ENCODE measurements at places on chromosomes 3 and 15. TPM values are rescaled to one million over a fixed set of nuclear protein-coding genes. Genes with fewer than 3 reads are reported as not detected.
A peak's percentile ranks its signal among the peaks of the same experiment; 100 is the strongest.

- no peak for DNase-seq
Observed at GRCh38 chr3:38005076-38006020, 14.8 kb downstream of the VILL start.

GRCh38 chr3:56467108-56467507, 1.2 kb downstream of the ERC2 start:
- peak; percentile 38 for DNase-seq

- DNase-seq = no peak
Observed at GRCh38 chr15:70777170-70777926, 14.0 kb upstream of the UACA start.

DNA sequence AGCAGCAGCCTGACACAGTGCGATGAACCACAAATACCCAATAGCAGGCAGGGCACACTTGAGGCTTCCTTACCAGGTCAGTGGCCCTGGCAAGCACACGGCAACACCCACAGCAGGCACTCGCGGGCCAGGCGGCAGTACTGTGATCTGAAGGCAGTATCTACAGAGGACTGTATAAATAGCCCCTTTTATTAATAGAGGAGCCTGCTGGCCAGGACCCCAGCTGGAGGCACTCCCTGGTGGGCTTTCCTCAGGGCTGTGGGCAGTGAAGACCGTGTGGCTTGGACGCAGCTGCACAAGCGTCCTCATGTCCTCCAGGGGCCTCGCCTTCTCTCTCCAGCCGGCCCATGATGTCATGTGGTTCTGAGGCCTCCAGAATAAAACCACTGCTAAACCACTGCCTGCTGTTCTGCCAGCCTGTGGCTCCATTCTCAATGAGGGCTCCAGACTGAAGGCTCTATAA, 44.1 kb downstream of the LRIG1 start:
- DNase-seq = no peak

GRCh38 chr3:159732172-159733111, 256.2 kb upstream of the IL12A start:
- no peak for DNase-seq

DNA sequence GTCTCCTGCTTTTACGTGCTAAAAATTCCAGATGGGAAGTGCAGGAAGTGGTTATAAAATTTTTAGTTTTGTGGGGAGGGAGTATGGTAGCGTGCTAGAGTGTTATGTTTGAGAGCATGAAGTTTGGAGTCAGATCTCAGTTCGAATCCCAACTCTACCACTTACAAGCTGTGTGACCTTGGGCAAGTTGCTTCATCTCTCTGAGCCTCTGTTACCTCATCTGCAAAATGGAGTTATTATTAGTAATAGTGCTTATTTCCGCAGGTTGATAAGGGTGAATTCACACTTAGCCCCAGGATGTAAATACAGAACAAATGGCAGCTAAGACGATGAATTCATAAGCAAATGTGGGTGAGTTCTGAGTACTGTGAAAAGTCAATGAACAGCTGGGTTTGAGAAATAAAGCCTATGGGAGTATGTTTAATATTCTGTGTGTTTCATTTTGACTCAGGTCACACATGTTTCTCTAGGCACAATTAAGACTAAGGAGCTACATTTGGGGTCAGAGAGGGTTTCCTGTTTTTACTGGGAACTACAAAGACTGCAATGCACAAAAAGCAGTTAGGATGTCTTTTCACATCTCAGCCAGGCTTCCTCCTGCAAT, 73.1 kb upstream of the FEZF2 start:
- no peak for DNase-seq

DNA sequence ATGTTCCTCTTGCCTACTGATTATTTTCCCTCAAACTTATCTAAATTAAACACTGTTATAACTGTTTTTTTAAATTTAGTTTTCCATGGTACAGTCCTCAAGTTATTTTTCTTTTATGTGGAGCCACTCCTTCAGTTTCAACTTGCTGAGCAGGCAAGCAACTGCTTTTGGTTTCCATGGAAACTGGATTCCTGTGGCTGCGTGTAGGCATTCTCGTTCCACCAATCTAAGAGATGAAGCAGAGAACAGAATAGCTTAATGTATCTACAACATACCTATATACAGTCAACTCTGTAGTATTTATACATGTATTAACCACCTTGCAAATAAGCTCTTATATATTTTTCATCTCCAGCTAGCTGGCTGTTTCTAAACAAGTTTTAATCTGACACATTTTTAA, 25.8 kb upstream of the ANXA2 start:
- DNase-seq = no peak

GRCh38 chr15:90165659-90166489, 35.3 kb upstream of the SEMA4B start:
- no peak for DNase-seq

DNA sequence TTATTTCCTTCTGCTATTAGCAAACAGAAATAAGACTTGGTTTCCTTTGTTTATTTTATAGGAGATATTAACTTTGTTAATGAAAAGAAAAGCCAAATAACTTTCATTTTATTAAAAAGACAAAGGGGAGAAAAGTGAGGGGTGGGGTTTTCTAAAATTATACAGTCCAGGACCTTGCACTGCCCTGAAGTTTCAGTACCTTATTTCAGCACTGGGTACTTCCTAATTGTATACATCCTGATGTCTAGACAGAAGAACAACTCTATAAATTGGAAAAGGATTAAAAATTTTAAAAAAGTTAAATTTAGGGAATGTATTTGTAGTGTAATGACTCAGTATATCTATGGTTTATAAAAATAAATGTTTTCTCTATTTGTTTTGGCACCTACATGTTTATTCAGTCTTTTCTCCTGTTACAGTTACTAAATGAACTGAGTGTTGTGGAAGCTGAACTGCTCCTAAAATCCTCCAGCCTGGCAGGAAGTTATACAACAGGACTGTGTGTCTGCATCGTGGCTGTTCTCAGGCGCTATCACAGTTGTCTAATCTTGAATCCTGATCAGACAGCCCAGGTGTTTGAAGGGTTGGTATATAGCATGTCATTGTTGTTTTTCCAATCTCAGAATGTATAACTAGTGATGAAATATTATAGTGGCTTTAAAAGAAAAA, 27.6 kb upstream of the P2RY13 start:
- peak; percentile 18 for DNase-seq

- DNase-seq = no peak
Observed at GRCh38 chr15:90642464-90643300, 74.5 kb upstream of the BLM start.

DNA sequence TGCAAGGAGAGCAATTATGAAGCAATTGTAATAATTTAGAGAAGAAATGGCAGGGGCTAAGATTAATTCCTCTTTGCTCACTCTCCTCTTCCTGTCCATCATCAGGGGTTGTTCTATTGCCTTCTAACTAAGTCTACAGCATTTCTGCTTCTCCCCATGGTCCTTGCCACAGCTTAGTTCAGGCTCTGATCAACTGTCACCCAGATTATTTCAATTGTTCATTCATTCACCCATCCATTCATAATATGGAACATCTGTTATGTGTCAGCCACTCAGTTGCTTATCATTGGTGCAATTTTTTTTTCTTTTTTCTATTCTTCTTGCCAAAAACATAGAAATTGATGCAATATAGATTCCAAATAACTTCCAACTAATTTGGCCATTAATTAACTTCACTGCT, 93.2 kb downstream of the CD47 start:
- DNase-seq = no peak

- no peak for DNase-seq
Observed at GRCh38 chr3:32601722-32602121, 31.1 kb upstream of the DYNC1LI1 start.

DNA sequence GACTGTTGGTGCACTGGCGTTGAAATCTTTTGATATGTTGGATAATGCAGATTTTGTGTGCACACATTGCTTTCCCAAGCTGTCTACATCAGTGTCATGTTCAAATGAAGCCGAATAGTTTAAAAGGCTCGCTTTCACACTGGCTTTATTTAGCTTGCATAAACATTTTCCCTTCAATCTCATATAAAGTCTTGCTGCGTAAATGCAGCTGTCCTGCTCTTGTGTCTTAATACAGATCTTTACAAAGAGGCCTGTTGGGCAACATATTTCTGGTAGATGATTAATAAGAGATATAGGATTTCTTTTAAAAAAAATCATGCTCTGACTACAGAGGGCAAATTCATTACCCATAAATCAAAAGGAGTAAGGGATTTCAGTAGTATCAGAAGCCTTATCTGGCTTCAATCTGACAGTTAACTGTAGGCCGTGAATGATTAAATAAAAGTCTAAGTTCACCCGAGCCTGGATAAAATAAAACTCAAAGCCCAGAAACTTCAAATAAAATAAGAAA, 937.2 kb downstream of the FHIT start:
- no peak for DNase-seq

DNA sequence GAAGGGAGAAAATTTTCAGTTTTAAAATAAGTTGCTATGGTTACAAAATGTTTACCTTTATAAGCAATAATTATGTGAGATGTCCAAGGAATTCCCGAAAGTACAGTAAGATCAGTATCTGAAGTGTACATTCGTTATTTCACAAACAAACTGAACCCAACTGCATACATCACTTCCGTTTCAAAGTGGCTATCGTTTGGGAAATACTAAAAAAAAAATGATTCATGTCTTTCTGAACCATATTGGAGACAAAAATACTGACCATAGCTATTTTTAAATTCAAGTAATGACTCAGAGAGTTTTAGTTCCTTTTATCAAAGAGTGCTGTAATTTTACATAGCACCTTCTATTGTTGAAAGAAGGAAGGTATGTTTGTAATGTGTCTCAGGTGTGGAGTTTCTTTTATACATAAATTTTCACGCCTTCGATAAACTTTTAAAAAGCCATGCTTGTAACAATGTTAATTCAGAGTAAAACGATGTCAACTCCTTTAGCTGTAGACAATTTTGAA, 8.0 kb upstream of the ANKRD28 start:
- DNase-seq = peak; percentile 61

- no peak for DNase-seq
Observed at GRCh38 chr3:148006508-148006907, 597.3 kb downstream of the ZIC1 start.

DNA sequence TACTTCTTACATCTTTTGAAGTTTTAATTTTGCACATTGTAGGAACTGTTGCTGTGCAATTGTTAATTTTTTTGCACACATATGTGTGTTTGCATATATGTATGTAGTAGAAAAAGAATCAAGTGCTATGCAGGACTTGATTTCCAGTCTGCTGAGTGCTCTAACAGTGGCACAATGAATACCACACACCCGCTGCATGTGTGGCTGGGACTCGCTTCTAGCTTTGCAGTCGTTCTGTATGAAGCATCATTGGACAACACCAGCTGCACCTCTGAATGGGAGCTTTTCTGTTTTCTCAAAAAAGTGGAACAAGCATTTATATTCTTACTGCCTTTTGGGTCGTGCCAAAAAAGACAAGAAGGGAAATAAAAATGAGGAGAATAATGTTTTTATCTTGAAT, 564.7 kb downstream of the FOXP1 start:
- DNase-seq = no peak

- DNase-seq = no peak
Observed at GRCh38 chr3:83063446-83063845, 1302.0 kb upstream of the GBE1 start.

DNA sequence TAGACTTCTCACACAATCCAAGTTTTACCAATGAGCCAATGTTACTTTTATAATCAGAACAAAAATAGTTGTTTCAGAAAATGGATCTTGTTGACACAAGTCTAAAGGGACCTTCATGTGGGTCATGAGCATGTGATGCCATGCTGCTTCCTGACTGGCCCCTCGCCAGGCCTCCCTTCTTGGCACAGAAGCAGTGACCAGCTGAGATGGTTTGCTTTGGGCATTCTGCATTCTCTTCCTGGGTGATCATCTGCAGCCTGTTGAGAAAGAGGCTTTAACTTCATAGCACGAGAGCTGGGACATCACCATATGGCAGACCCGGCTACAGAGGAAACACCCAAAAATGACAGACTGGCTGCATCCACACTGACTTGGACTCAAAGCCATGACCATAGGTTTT, 45.7 kb downstream of the TGM4 start:
- no peak for DNase-seq

DNA sequence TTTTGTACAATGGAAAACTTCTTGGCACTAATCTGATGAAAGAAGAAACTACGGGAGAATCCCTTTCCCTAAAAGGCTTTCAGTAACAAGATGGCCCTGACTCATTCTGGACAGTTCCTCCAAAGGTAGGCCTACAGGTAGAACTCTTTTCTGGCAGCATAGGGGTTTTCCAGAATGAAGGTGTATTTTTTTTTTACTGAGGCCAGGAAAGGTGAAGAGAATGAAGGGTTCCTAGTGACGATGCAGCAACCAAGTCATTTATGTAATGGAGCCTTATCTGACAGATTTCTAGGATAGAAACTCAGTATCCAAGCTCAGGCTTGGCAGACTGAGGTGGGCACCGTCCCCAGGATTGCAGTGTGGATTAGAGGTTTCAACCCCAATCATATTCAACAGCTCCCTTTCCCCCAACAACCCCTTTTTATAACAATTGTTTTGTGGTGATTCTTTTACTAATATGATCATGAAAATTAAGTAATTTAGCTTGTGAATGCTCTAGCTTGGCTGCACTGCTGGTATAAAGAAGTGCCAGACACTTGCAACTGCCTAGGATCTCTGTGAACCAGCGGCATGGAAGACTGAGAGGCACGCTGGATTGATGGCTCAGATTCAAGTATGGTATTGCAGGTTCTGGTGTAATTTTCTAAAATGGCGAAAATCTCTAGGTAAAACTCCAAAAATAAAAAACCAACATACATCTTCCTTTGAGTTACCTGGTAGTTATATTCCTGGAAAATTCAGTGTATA, 8.7 kb upstream of the TRIM69 start:
- peak; percentile 55 for DNase-seq

GRCh38 chr3:46668116-46668515, 25.4 kb downstream of the ALS2CL start:
- DNase-seq = no peak

- no peak for DNase-seq
Observed at GRCh38 chr3:141080431-141080830, 29.3 kb downstream of the SPSB4 start.

Gene ATP13A5
- 0.12 TPM for total RNA-seq

Gene RABL3
- total RNA-seq = 19.5 TPM

Gene ARHGEF3
- total RNA-seq = 30.8 TPM

Gene SPTBN5
- total RNA-seq = 1.4 TPM

Gene PPP4R2
- total RNA-seq = 57.5 TPM

Gene WDR49
- total RNA-seq = 0.73 TPM

Gene KIF15
- 1.4 TPM for total RNA-seq

Gene GOLGA6D
- total RNA-seq = not detected

Gene SST
- total RNA-seq = not detected

All from B cell (primary cell).